Stimulated activated CD4-positive, alpha-beta T cell treated with anti-CD3 and anti-CD28 coated beads, Interleukin-2, amount 100 ng/mL, for 24 hours (primary cell): ENCODE measurements at places on chromosomes 7 and 10.

- no peak for DNase-seq
Observed at GRCh38 chr7:55048221-55048859, 29.5 kb downstream of the EGFR start.

DNA sequence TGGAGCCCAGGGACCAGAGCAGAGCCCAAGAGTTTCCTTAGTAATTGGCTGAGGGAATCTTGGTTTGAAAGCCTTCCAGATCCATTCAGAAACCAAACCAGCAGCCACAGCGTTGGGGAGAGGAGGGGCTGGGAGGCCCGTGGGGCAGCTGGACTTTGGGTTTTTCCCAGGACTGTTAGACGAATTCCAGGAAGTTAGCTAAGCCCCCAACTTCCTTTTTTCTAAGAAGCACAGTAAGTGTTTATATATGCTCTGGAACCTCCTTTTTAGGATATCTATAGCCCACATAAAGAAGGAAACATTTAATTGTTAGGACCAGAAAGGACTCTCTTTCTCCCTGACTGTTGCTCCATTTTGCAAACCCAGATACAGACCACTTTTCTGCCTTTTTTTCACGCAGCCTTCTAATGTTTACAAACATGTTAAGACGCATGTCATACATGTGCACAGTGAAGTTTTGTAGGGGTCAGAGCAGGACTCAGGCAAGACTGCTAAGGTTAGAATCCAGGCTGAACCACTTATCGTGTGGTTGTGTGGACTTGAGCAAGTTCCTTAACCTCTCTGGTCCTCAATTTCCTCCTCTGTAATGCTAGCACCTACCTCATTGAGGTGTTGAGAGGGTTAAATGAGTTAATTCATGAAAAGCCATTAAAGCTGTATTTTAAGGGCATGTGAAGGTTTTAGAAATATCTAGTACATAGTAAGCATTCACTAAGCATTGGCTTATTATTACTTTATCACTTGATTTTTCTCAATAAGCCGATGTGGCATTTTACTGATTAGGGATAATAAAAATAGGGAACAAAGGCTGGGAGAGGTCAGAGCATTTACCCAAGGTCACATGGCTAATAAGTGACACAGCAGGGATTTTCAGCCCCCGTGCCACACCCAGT, 42.4 kb downstream of the TBATA start:
- no peak for DNase-seq

GRCh38 chr7:39758234-39758970, 135.0 kb downstream of the RALA start:
- DNase-seq, result no peak

GRCh38 chr10:14925268-14925667, 28.6 kb downstream of the DCLRE1C start:
- DNase-seq, result no peak

- DNase-seq, result peak; percentile 77
Observed at GRCh38 chr10:133335246-133336117, 1.2 kb downstream of the CALY start.

DNA sequence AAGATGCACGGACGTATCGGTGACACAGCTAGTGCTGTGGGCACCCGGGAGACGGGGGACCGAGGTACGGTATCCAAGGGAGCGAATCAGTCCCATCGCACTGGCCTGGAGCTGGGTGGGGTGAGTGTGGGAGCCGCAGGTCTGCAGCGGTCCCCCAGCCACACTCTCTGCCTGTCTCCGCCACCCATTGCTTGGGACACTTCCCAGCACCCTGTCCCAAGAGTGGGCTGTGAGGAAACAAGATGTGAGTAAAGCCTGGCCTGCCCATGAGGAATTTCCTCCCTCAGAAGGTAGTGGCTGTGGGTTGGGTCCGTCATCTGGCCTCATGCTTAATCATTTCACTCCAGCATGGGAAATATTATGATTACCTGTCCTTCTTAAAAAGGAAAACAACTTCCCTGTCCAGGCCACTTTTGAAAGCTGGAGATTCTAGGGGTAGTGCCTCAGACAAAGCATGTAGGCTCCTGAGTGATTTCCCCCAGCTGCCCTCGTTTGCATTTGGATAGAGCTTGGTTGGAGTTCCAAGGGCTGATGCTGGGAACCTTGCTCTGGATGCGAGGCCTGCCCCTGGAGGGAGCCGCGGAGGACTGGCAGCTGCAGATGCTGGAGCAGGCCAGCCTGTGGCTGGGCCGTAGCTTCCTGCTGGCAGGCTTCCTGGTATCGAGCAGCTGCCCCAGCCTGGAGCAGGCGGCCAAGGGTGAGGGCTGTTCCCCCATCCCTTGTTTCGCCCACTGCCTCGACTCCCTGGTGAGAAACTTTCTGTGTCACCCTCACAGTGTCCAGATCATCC, 6.2 kb upstream of the ACTR3C start:
- DNase-seq, result no peak

GRCh38 chr7:130008941-130009847, 42.0 kb downstream of the ZC3HC1 start:
- no peak for DNase-seq

DNA sequence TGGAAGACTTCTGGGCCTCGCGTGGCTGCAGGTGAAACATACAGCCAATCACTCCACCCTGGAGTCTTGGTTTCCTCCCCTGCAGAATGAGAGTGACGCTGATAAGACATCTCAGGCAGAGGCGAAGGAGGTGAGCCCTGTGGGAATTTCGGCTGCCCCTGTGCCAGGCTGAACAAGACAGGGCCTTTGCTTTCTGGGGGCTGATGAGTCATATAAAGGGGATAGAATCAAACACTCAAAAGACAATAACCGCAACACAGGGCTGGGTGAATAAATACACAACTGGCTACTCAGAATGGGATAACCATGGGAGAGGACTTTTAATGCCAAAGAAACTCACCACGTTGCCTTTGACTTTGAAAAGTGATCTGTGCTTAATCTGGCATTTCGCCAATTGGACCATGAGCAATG, 143.8 kb downstream of the KCNMA1 start:
- DNase-seq, result no peak

DNA sequence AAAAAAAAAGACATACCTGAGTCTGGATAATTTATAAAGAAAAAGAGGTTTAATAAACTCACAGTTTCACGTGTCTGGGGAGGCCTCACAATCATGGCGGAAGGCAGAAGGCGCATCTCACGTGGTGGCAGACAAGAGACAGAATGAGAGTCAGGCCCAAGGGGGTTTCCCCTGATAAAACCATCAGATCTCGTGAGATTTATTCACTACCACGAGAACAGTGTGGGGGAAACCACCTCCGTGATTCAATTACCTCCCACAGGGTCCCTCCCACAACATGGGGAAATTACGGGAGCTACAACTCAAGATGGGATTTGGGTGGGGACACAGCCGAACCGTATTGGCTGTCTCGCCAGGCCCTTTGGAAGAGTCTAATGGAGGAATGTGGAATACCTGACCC, 9.0 kb upstream of the MAFK start:
- no peak for DNase-seq

- no peak for DNase-seq
Observed at GRCh38 chr10:86443069-86443468, 76.5 kb upstream of the GRID1 start.

DNA sequence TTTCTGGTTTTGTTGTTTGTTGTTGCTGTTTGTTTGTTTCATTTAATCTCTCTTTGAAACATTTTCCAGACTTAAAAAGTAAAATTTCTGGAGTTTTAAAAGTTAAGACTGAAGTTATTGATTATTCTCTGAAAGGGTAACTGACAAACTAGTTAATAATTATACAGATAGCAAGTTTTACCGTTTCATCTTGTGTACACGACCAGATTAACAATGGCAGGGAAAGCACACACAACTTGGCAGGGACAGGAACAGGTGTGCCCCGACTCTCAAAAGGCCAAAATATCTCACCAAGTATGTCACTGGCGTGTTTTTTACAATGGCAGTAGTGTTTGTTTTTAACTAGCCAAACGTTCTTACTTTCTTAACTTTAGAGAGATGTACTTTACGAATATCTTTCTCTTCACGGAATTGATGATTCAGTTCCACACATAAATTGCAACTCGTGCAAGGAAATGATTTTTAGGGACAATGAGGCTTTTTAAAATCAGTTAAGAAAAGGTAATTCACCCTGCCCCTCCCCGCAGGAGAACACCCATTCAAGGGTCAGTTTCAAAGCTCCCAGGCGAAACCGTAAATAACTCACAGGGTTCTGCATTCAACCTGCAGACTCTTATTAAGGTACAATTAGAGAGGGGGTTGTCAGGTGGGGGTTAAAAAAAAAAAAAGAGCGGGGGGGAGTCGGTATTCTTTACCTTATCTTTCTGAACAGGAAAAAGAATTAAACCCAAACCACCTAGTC, 3.5 kb downstream of the CTBP2 start:
- DNase-seq, result no peak

GRCh38 chr7:13036256-13036780, 348.9 kb downstream of the ARL4A start:
- DNase-seq, result no peak

DNA sequence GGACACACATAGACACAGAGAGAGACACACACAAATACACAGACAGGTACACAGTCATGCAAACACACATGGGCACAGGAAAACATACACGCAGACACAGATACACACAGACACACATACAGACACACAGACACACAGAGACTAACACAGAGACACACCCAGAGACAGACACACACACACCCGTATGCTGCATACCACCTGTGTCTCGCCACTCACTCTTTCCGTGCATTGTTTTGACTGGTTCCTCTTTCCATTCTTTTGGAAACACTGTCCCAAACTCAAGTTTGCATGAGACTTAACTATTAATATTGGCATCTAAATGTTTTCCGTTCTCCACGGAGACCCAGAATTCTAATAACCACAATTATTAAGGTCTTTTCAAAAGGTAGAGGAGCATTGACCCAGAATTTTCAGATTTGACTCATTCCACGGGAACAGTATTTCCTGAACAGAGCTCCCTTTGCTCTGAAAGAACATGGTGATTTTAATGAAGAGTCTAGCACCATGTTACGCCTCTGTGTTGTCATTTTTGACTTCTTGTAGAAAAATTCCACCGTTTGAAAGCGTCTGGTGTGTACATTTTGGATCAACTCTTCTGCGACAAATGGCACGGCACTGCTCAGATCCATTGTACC, 141.2 kb upstream of the RNF32 start:
- DNase-seq, result no peak

DNA sequence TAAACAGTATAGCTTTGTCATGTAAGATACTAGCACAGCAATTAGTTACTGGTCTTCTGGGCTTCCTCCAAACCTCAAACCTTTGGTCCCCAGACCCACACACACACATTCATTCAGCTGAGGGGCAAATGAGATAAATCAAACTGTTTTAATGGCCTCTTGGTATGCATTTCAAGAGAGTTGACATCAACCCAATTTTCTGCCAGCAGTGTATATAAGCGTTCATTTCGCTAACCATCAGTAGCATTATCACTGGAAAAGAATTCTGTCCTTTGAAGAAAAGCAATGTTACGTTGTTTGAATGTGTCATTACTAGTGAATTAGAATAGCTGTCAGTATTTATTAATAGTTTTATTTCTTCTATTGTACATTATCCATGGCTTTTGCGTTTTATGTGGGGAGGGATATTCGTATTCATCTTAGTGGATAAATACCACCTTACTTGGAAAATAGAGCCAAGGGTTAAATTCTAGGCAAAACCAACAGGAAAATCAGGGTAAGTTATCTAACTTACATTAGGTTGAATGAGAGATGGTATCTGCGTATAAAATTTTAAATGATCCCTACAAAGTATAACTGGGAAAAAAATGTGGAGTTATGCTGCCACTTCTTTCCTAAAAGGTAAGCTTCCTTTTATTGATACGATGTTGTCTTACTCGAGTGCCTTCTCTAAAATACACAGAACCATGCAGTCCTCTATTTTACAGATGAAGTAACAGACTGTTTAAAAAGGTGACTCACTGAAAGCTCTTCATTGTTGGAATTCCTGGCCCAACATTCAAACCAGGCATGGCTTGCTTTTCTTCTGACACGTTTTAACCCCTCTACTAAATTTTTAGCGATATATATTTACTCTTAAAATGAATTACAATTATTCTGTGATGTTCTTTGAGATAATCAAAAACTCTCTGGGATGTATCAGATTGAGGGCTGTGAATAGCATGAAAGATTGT, 2.0 kb upstream of the ZMYND11 start:
- DNase-seq, result no peak

- DNase-seq, result no peak
Observed at GRCh38 chr7:27835376-27835775, 95.4 kb downstream of the TAX1BP1 start.

GRCh38 chr7:16529697-16530096, 3.1 kb downstream of the LRRC72 start:
- no peak for DNase-seq

DNA sequence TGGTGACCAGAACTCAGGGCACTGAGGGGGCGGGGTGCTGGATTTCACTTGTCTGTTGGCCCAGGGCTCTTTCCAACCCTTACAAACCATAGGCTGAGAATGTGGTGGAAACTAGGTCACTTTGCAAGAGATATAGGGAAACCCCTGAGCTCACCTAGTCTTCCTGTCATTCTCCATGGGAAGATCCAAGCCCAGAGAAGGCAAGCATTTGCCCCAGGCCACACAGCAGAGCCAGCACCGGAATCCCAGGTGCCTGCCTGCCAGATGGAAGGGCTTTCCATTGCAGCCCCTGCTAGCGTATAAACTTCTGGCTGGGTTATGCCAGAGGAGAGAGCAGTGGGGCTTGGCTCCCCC, 427 bp downstream of the PYROXD2 start:
- no peak for DNase-seq

GRCh38 chr7:104973909-104974415, 40.0 kb upstream of the KMT2E start:
- no peak for DNase-seq

DNA sequence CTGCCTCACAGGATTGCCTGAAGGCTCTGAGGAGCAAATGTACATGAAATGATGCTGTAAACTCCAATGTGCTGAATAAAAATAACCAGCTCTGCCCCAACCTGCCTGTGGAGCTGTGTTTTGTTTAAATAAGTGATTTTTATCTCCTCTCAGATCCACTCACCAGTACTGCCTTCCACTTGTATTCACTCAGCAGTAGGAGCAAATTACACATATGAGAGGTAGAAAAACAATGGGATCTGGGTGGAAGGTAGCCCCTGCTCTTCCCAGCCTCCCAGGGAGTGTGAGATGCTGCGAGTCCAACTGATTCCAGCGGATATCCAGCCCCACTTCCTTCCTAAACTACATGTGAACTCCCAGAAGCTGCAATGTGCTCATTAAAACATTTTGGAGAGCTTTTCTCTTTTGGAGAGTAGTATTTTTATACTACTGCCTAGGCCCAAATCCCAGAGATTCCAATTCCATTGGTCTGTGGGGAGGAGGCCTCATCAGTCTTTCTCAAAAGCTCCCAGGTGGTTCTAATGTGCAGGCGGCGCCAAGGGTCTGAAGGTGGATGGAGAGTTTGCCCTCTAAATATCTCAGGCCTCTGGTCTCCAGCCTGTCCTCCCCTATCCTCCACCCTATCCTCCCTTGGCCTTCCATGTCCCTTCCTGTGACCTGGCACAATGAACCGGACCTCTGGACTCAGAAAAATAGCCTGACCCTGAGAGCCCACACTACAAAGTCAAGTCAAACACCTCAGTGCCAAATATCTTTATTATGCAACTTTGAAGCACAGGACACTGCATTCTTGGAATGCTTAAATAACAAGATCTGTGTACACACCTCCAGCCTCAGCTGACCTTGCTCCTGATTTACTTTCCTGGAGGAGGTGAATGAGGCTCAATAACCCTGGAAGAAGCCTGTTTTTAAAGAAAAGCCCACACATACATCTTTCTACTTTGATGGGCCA, 46.2 kb downstream of the CPVL start:
- no peak for DNase-seq

- no peak for DNase-seq
Observed at GRCh38 chr10:43371418-43371817, at the start of gene FXYD4. Gene FXYD4, plus strand, starts transcription at chr10:43371636. Its CDS starts 2,111 bp downstream, at chr10:43373747.
